ENCODE measurements at places on chromosomes 2 and 18. TPM values are rescaled to one million over a fixed set of nuclear protein-coding genes. Genes with fewer than 3 reads are reported as not detected.

Gene FEV
- not detected for total RNA-seq

Gene ADD2
- total RNA-seq, result 27.6 TPM

Gene HOXD3
- 0.20 TPM for total RNA-seq

Gene CAPN14
- 0.03 TPM for total RNA-seq

Gene BCL2
- total RNA-seq, result 0.53 TPM

Gene CDH20
- not detected for total RNA-seq

Gene SULT6B1
- not detected for total RNA-seq

Gene GKN2
- total RNA-seq, result 2.2 TPM

Gene LAMA3
- 55.8 TPM for total RNA-seq

Gene CRYGC
- total RNA-seq, result not detected

Gene DES
- 0.39 TPM for total RNA-seq

Gene RAB17
- total RNA-seq, result 0.23 TPM

Gene VWC2L
- total RNA-seq, result not detected

Gene HOXD10
- total RNA-seq, result 5.4 TPM

Gene GALNT13
- 8.5 TPM for total RNA-seq

Gene ALPP
- total RNA-seq, result 5.2 TPM

Gene RTP5
- not detected for total RNA-seq

Gene MTLN
- 130 TPM for total RNA-seq

Gene LDLRAD4
- total RNA-seq, result 2.3 TPM

Gene MBD1
- total RNA-seq, result 26.4 TPM

Gene COBLL1
- 4.2 TPM for total RNA-seq

Gene CNGA3
- total RNA-seq, result not detected

Gene DOCK10
- total RNA-seq, result 26.5 TPM

Gene SLC4A5
- total RNA-seq, result 0.07 TPM

Gene CCDC74B
- 6.4 TPM for total RNA-seq
